ENCODE measurements at places on chromosomes 7 and 10.

DNA sequence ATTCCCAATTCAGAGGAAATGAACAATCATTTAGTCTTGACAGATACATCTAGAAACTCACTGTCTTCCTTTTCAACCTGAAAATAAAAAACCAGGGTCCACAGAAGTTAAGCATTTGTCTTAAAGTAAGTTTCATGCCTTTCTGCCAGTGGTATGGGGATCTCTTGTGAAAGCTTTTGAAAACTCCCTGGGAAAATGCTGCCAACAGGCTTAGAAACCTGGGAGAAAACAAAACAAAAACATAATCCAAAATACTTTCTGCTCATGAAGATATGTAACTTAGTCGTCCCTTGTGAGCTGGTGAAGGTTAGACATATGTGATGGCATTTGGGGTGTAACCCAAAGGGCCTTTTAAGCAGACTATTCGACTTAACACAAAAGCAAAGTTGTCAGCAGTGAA lies 66.4 kb upstream of the ZNF438 start:
- DNase-seq = no peak

DNA sequence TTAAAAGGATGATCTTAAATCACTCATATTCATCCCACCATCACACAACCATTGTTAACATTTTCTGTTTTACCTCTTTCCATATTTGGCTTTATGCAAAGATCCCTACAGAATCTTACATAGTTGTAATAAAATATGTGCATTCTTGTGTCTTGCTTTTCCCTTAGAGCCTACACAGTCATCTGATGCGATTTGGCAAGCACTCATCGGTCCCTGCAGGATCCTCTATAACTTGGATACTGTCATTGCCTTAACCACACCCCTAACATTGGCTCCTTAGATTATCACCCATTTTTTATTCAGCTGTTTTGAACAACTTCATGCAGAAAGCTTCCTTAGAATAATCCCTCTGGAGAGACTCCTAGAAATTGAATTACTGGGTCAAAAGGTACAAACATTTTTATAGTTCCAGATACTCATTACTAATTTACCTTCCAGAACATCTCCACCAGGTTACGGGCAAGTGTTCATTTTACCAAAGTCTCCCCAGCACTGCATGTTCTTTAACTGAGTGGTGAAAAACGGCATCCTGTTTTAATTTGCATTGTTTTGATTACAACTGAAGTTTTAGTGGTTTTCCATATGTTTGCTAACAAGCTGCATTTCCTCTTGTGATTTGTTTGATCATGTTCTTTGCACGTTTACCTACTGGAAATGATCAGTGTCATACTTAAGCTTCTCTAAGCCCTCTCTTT lies 268.3 kb downstream of the GRID1 start:
- no peak for DNase-seq

DNA sequence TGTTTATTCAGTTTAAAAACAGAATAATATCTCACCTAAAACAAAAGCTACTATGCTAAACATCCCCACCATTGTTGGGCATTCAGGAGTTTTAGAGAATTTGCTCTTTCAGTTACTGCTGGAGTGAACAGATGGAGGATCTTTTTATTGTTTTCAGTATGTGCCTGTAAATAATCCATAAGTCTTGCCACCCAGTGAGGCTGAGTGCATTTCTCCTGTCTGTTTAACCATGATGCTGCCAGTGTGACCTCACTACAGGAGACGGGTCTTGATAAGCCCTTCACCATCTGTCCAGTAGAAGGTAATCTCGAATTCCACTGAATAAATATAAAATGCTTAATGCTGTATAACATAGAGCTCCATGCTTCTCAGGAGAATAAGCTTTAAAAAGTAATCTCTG lies 430.9 kb downstream of the POM121L12 start:
- no peak for DNase-seq

GRCh38 chr10:116766837-116767634 lies 24.7 kb upstream of the HSPA12A start:
- no peak for DNase-seq

DNA sequence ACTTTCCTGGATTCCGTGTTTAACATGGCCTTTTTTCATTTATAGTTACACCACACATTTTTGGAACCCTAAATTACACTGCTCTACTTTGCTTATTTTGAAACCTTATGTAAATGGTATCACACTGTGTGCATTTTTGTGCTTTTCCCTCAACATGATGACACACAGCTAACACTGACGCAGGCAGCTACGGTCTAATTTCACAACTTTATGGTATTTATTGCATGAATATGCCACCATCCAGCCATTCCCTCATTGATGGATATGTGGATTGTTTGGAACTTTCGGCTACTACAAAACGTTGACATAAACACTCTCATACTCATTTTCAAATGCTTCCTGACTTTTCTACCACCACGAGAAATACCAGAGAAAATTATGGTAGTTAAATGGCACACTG lies 6.9 kb downstream of the PAPOLB start:
- no peak for DNase-seq

DNA sequence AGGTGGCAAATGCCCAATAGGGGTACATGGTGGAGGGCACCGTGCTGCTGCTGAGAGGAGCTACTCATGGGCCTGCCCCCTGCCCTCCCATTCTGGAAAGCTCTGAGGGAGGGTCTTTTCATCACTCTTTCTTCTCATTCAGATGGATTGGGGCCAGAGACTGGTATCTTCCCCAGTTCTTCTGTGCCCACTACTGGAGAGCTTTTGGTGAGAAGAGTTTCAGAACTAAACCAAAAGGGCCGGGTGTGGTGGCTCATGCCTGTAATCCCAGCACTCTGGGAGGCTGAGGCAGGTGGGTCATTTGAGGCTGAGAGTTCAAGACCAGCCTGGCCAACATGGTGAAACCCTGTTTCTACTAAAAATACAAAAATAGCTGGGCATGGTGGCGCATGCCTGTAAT lies 12.5 kb downstream of the ADRA2A start:
- no peak for DNase-seq

GRCh38 chr7:130884437-130885417 lies 150.7 kb upstream of the KLF14 start:
- no peak for DNase-seq

DNA sequence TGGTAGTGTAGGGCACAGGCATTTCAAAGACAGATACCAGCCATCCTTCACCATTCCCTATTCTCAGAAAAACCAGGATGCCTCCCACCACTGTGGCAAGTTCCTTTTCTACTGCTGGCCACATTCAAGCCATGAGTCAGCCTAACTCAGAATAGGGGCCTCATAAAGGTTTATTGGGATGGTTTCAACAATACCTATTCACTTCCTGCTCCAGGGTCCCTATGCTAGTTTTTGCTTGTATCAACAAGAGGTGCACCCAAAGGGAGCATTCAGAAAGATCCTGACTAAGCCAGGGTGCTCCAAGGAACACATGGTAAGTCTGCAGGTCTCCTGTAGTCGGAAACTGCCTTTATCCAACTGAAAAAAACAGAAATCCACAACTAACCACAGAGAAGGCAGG lies 76.9 kb upstream of the EGR2 start:
- peak; percentile 37 for DNase-seq

DNA sequence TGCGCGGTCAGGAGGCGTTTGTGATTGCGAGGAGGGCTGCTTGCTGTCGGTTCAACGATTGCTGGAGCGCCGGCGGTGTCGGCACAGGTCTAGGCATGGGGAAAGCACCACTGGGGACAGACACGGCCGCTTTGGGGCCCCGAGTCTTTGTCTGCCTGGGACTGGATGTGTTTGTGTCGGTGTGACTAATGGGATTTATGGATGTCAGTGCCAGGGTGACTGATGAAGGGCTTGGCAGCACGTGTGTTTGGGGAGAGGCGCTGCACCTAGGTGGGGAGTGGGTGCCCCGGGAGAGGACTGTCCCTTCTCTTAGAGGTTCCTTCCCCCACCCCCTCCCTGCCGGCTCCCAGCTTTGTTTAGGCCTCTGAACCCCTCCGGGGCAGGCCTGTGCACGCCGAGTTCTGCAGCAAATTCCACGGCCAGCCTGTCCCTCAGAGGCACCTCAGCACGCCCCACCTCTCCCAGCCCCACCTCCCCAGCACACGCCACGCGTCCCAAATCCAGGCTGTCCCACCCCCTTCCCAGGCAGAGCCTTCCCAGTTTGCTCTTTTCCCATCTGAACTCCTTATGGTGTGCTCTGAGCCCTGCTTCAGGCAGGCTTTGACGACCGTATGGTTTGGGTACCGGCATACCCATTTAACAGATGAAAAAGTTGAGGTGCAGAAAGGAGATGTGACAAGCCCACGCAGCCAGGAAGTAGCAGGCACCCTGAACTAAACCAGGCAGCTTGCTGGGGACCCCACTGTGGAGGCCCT lies 6.4 kb upstream of the TNRC18 start:
- DNase-seq = no peak

GRCh38 chr10:111988646-111989045 lies 194.9 kb downstream of the GPAM start:
- no peak for DNase-seq

GRCh38 chr10:72337039-72337629 lies 17.6 kb downstream of the DNAJB12 start:
- DNase-seq = no peak

DNA sequence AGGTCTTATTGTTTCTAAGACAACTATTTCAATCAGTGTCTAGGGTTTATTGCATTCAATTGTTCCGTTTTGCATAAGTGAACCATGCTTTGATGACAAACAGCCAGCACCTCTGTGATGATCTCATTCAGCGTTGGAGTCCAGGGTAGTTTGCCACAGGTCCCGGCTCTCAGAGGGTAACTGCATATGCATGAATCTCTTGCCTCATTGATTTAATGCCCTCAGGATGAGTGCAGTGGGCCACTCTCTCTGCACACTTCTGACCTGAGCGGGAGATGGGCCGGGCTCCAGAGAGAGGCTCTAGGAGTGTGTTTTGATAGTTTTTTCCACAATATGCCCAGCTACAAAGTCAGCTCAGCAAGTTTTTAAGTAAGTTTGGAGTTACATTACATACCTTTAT lies 83.9 kb downstream of the HECW1 start:
- no peak for DNase-seq

- DNase-seq = no peak
These were observed 219.9 kb downstream of the SUGCT start for GRCh38 chr7:40354711-40355110.

DNA sequence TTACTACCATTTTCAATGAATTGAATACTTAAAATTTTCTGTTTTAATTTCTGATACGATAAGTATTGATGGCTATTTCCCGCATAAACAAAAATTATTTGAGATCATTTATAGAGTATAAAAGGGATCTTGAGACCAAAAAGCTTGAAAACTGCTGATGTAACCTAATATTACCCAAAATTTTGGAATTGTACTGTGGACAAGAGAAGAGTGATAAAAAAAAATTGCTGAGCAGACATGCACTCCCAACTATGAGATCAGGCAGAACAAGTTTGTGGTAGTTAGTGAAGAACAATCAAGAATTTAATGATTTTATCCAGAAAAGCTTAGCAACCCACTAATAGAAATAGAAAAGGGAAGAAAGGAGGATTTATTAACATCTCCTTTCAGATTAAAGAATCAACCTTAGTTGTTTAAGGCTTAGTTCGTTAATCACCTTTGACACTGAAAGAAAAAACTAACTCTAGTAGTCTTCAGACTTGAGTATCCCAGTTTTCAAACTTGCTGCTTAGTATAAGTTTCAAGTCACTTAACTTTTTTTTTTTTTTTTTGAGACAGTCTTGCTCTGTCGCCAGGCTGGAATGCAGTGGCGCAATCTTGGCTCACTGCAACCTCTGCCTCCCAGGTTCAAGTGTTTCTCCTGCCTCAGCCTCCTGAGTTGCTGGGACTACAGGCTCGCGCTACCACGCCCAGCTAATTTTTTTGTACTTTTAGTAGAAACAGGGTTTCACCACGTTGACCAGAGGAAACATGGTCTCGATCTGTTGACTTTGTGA lies 50.6 kb upstream of the ZC3HAV1 start:
- no peak for DNase-seq

- DNase-seq = no peak
These were observed 131.7 kb upstream of the CHST15 start for GRCh38 chr10:124225029-124225466.

- no peak for DNase-seq
These were observed 108.5 kb upstream of the TMEM168 start for GRCh38 chr7:112898432-112899290.

DNA sequence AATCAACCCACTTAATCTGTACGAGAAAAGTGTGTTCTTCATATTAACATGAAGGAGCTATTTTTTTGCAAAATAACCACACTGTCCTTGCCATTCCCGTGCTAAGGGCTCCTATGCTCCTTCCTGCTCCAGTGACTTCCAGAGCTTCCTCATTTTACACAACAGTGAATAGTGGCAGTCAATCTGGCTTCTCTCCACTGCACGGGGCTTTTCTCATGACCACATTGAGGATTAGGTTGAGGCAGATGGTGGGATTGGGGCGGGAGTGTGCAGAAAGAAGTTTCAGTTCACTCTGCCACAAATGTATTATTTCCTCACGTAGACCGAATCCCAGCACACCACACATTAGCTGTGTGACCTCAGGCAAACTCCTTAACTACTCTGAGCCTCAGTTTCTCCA lies 235.1 kb downstream of the ARHGAP12 start:
- DNase-seq = no peak

- DNase-seq = no peak
These were observed 128.0 kb downstream of the ZMIZ1 start for GRCh38 chr10:79196470-79197461.

DNA sequence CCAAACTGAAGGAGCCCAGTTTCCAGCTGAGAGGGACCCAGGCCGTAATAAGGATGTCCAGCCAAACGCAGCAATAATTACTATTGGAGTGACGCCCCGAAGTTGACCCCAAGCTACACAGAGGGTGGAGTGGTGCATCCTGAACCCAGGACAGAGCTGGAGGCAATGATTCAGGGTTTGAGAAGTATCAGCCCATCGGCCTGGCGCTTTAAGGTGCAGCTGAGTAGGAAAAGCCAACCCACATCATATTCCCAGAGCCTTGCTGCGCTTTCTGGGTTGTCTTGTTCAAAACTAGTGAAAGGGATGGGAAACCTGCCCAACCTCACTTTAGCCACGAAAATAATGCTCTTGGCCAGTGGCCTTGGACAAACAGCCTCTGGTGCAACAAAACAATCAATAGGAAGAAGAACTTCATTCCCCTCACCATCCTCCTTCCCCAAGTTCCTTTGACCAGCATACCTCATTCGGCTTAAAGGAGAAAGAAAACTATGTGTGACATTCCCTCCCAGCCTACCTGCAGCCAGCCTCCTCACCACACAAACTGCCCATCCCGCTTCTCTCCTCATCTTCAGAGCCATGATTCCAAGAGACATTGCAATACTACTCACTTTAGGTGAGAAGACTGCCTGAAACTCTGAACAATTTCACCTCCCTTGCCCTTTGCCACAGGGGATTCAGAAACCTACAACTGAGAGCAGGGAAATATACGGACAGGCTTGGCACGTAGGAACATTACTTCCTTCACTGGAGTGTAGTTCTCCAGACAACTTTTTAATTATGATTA lies 217.2 kb upstream of the MKLN1 start:
- DNase-seq = no peak

All from epithelial cell of prostate (primary cell).